DMS153 (cell line): ENCODE measurements at places on chromosomes 5 and 9.

DNA sequence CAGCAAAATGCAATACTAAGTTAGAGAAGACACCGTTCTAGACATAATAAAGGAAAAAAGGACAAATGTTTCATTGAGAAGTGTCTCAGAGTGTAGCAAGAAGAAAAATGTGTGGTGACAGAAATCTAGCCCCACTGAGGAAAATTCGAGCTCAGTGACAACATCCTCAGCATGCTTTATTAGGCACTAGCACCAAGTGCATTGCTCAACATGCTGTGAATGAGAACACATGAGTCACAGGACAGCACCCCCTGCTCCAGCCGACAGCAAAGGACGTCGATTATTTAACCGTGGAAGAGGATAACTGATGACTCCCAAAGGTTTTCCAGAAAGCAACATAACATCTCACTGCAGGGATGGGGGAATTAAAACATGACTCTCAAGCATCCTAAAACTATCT lies 182.7 kb downstream of the GNAQ start:
- no peak for DNase-seq

- DNase-seq: no peak
Measured at GRCh38 chr9:134035041-134036039, 10.1 kb downstream of the BRD3OS start.

DNA sequence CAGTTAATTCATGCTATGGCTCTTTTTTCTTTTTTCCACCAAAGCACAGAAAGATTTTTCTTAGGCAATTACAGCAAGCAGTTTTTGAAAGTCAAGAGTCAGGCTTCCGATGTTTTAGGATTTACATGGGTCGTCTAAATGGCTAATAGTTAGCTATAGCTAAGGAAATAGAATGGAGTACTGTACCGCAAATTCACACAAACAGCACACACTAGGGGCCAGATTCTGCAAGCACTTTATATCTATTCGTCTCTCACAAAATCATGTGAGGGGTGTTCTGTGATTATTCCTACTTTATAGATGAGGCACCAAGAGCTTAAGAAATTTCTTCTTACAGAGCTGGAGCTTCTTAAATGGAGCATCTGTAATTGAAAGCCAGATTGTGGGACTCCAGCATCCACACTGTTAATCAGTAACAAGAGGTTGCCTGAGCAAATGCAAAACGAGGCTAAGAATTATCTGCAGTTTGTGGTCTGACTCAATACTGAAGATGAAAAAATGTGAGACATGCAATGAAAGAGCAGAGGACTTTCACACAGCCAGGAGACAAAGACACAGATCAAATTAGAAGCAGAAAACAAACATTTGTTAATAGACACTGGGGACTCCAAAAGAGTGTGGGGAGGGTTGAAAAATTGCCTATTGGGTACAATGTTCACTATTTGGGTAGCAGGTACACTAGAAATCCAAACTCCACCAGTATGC lies 62.7 kb upstream of the CTXN3 start:
- no peak for DNase-seq

GRCh38 chr5:83048277-83048676 lies 28.9 kb downstream of the TMEM167A start:
- no peak for DNase-seq
